ENCODE measurements at places on chromosomes 1 and 21.
A peak's percentile ranks its signal among the peaks of the same experiment; 100 is the strongest.

GRCh38 chr1:228944935-228945371 lies 209.7 kb downstream of the RHOU start:
- no peak for DNase-seq

- peak; percentile 64 for DNase-seq
Measured at GRCh38 chr1:41493117-41493536, 8.6 kb upstream of the EDN2 start.

DNA sequence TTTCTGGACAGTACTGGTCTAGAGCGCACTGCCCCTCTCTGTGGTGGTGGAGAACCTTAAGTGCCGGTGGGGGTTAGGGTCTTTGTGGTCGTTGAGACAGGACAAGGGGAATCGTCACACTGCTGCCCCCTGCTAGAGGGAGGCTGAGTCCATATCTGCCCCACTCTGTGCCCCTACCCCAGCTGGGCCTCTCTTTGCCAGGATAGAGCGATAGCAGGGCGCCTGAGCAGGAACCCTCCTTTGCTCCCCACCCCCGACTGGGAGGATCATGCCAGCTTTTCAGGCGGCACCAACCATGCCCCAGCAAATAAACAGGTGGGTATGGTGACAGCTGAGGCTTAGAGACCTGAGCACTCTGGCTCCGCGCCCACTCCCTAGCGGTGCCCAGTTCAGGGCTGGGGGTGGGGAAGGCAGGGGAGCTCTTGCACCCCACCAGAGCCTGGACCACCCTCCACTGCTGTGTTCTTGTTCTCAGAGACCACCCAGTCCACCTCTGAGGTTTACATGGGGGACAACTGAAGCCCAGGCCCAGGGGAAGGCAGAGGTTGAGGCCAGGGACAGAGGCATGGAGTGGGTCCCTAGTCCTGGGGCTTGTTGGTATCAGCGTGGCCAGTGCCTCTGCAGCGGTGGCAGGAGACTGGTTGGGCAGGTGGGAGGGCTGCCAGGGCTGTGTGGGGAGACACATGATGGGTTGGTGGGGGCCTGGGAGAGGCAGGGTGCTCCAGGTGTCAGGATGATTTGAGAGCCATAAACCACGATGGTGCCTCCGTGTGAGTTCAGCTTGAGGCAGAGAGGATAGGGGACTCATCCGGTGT lies 1.6 kb downstream of the PADI2 start:
- no peak for DNase-seq

- DNase-seq: no peak
Measured at GRCh38 chr1:209157546-209158249, 425.8 kb upstream of the CAMK1G start.

DNA sequence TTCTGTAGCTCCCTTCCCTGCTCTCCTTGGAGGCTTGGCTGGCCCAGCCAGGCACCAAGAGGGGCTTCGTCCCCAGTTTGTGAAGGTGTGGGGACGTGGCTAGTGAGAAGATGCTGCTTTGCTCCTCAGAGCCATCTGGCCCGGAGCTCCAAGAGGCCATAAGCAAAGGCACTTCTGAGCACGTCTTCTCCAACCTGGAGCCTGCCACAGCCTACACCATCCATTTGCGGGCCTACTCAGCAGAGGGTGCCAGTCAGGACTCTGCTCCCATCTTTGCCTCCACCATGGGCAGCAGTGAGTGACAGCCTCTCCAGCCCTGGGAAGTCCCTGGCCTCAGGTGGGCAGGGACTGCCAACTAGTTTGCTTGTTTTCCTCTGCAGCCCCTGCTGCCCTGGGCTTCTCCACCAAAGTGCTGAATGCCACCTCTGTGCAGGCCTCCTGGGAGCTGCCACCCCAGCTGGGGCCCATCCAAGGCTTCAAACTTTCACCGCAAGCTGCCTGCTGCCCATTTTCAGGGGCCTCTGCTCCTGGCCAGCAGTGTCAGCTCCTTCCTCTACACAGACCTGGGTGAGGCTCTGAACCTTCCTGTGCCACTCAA lies 25.9 kb downstream of the SLC27A3 start:
- no peak for DNase-seq

DNA sequence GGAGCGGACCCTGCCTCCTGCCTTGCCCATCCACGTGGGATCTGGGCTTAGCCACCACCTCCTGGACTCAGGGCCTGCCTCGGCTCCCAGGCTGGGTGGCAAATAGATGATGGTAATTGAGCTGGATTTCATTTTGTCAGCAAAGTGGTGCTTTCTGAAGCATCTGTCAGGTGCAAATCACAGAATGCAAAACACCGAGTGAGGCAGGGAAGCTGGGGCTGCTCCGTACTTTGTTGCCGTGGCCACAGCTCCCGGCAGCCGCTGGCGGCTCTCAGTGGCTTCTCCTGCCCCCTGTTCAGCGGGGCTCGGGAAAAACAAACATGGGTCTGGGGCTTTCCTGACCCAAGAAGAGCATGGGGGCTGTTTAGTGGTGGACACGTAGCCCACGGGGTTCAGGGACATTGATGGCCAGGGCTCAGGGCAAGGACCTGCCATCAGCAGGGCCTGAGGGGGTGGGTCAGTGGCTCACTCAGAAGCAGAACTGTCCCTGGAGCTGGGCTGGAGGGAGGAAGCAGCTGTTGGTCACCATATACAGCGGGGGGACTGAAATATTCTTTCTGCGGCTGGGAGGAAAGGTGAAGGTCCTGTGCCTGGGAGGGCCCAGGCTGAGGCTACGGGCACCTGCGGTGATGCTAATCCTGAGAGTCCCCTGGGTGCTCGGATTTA lies 130.0 kb upstream of the VAMP3 start:
- DNase-seq: no peak

DNA sequence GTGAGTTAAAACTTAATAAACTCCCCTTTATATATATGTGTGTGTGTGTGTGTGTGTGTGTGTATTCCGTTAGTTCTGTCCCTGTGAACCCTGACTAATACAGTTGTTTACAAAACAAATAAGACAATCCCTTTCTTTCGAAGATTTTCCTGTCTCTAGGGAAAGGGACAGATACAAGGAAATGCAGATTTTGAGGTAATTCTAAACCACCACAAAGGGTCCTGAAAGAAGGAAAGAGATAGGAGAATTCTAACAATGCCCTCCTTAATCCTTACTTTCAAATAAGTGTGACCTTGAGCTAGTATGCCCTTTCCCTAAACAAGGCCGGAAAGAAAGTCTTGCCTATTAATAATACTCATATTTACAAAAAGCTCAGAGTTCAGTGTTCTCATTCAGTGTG lies 164.8 kb upstream of the COL11A1 start:
- DNase-seq: no peak

GRCh38 chr1:226827458-226827857 lies 43.0 kb upstream of the PSEN2 start:
- peak; percentile 82 for DNase-seq

- DNase-seq: no peak
Measured at GRCh38 chr1:91680556-91681155, 180.0 kb downstream of the CDC7 start.

DNA sequence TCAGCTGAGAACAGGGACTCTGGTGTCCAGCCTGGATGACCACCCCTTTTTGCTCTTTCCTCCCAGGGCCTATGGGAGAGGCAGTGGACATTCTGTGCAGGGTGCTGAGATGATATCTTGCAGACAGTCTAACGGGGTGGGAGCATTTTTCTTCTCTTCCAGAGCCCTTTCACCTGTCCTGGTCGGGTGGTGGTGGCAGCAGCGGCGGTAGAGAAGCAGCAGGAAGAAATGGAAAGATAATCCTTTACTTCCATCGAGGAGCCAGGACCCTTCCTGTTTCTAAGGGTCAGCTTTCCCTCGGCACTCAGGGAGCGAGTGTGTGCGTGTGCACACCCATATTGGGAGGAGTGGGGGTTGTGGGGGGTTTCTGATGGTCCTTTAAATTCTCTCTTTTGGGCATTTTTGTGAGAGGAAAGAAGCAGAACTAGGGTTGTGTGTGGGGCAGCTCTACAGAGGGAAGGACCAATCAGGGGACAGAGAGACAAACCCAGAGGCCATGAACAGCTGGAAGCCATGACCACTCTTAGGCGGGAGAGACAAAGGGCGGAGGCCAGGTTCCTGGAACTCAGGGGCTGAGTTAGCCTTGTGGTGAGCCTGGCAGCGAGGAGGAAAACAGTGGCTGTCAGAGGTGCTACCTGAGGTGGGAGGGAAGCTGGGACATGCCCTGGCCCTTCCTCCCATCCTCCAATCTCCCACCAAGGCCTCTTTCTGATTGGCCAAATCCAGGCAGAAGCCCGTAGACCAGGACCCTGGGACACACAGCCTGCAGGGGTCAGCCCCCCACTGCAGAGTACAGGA lies 31.2 kb upstream of the CSF3R start:
- DNase-seq: no peak

DNA sequence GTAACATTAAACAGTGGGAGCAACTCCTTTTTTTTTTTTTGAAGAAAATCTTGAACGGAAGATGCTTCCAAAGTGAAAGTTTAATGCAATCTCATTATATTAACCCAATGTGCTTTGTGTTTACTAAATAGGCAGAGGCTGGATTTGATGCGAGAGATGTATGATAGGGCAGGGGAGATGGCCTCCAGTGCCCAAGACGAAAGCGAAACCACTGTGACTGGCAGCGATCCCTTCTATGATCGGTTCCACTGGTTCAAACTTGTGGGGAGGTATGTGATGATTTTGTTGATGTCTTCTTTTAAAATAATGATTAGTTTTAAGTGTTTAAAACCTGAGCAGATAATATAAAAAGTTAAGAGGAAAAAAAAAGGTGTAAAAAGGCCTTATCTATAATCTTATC lies 74.2 kb upstream of the PGD start:
- DNase-seq: no peak

DNA sequence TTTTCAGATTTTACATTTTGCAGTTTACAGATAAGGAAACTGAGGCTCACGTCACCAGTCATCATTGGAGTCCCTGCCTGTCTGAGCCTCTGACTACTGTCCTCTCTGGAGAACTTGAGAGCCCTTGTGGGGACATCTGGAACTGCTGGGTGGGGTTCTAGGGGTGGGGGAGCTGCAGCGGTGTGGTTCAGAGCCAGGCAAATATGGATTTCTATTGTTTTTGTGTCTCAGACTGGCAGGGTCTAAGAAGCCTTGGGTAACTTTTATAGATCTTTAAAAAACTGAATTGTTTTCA lies 46.9 kb downstream of the IER5 start:
- DNase-seq: no peak

- peak; percentile 18 for DNase-seq
Measured at GRCh38 chr1:18820791-18821641, 38.4 kb downstream of the TAS1R2 start.

- DNase-seq: no peak
Measured at GRCh38 chr1:43472087-43472462, 18.3 kb upstream of the HYI start.

GRCh38 chr1:201605385-201606010 lies 66.6 kb downstream of the NAV1 start:
- no peak for DNase-seq

GRCh38 chr21:41210426-41211059 lies 42.6 kb downstream of the BACE2 start:
- no peak for DNase-seq

DNA sequence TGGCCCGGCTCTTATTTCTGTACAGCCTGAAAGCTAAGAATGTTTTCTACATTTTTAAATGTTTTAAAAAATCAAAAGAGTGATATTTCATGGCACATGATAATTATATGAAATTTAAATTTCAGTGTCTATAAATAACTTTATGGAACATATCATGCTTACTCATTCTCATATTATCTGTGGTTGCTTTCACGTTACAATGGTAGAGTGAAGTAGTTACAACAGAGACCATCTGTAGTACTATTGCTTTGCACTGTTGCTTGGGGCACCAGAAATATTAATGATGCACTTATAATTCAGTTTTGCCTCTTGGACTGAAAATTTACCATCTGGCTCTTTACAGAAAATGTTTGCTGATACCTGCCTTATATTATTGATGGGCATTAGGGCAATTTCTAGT lies 481.6 kb downstream of the PLPP3 start:
- no peak for DNase-seq

DNA sequence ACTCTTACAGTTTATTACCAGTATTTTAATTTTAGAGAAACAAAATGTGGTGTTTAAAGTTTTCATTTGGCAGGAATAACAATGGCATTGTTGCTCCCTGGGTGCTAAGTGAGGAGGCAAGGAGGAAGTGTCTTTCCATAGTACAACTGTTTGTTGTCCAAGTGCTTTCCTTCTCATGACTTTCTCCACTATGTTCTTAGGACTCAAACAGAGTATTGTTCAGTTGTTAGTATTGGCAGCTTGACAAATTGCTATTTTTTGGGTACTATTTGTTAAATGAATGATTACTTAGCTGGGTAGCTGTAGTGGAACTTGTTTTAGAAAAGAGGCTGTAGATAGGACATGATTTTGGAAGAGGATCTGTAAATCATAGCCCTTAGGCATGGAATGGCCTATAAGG lies 7.5 kb downstream of the OTUD3 start:
- DNase-seq: no peak

GRCh38 chr1:177864538-177865305 lies 105.1 kb downstream of the SEC16B start:
- DNase-seq: no peak

DNA sequence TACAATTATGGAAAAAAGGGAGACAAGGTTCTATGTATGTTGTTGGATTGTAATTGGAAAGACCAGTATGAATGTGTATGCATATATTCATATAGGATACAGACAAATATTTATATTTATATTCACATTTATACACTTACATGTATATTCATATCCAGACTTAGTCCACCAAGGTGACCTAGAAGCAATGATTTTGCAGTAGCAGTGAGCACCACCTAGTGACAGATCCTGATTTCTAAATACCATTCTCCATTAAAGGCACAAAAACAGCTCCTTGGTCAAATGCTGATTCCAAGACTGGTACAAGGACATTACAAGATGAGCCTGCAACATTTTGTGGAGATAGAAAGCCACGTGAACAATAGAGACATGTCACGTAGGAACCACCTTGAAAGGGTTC lies 153.4 kb downstream of the SDCCAG8 start:
- no peak for DNase-seq

GRCh38 chr1:27476237-27476636 lies 13.7 kb downstream of the WASF2 start:
- no peak for DNase-seq

- no peak for DNase-seq
Measured at GRCh38 chr1:234773936-234774677, 164.1 kb upstream of the IRF2BP2 start.

- no peak for DNase-seq
Measured at GRCh38 chr1:182841368-182841988, 2.3 kb downstream of the DHX9 start.

DNA sequence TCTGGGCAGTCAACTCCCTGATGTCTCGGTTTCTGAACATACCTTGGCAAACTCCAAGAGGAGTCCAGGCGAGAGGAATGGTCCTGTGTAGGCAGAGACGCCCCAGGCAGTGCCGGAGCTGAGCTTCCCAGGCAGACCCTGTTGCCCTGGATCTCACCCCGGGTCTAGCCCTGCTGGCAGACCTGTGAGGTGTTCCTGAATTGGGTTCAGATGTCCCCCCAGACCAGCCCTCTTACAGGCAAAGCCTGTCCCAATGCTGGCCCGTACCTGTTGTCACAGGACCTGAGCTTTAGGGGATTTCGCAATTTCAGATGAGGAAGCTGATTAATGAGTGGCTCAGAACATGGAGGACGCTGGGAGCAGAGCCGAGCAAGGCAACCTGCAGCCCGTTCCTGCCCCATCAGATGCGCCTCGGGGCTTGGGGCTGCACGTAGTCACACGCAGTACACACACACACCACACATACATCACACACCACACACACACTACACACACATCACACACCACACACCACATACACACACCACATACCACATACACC lies 38.5 kb upstream of the PDE9A start:
- no peak for DNase-seq

GRCh38 chr21:19853061-19853460 lies 1145.1 kb upstream of the NCAM2 start:
- no peak for DNase-seq

- no peak for DNase-seq
Measured at GRCh38 chr1:33128781-33129180, 47.8 kb downstream of the AZIN2 start.

- no peak for DNase-seq
Measured at GRCh38 chr1:147272042-147272441, 29.6 kb downstream of the CHD1L start.
